Fibroblast of the aortic adventitia (primary cell): ENCODE measurements at places on chromosomes 6 and 20. TPM values are rescaled to one million over a fixed set of nuclear protein-coding genes. Genes with fewer than 3 reads are reported as not detected.
A peak's percentile ranks its signal among the peaks of the same experiment; 100 is the strongest.

DNA sequence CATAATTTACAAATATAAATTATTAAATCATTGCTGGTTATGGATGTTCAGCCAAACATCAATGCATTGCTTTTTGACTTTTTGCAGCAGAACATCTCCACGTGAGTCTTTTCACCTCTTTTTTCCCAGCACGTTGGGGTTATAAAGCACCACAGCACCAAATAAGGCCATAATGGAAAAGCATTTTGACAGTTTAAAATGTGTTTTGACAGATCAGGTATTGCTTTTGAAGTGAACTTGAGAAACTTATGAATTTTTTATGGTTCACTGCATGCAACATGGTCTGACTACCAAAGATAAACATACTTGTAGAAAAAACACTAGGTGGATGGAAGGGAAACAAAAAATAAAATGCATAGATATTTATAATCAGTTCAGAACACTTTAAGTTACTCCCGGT, 622.4 kb downstream of the HTR1B start:
- no peak for DNase-seq

The SAPCD1 gene
- 0.90 and 6.2 TPM in 2 replicates for total RNA-seq

DNA sequence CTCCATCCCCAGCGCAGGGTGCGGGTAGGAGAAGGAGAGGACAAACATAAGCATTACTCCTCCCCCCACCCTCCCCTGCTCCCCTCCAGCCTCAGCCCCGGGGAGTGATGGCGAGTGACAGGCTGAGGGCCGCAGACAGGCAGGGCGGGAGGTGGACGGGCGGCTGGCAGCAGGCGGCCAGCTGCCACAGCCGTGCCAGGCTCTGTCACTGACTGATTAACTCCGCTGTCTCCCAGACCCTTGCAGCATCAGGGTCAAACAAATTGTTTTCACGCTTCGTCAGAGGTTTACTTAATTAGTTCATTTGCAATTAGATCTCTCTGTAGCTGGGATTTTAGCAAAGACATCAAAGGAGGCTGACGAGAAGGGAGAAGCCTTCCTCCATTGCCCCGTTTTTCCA, 41.9 kb downstream of the FOXP4 start:
- DNase-seq = no peak

DNA sequence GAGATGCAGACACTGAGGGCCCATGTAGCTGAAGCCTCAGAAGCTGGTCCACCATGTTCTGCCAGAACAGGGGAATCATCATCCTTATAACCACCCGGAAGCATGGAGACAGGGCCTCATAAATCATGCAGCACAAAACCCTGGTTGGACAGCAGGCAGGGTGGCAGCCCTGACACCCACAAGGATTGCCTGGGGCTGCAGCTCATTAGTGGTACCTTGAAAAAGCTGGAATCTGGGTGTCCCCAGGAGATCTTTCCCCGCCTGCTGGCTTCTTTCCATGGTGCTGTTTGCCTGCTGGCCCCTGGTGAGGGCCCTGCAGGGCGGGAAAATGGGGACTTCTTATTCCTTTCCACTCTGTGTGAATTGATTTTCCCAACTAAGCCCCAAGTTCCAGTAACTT, 50.6 kb upstream of the GGTLC1 start:
- DNase-seq = no peak

- DNase-seq = peak; percentile 91
Measured at GRCh38 chr20:35344354-35344837, 52.2 kb upstream of the FAM83C start.

The C20orf202 gene
- 0.09 TPM in 1 of 2 replicates, not detected in the other for total RNA-seq

GRCh38 chr6:7078856-7079255, 28.9 kb upstream of the RREB1 start:
- no peak for DNase-seq

- no peak for DNase-seq
Measured at GRCh38 chr6:131387562-131388447, 185.2 kb upstream of the ARG1 start.

The TFAP2C gene
- 0.08 TPM in 1 of 2 replicates, not detected in the other for total RNA-seq

- no peak for DNase-seq
Measured at GRCh38 chr20:45983279-45983743, 11.3 kb upstream of the ZNF335 start.

The BMP5 gene
- total RNA-seq = not detected in 2 replicates

- no peak for DNase-seq
Measured at GRCh38 chr6:164744301-164744700, 565.1 kb downstream of the C6orf118 start.

- no peak for DNase-seq
Measured at GRCh38 chr20:19344341-19344740, 131.9 kb downstream of the SLC24A3 start.

- no peak for DNase-seq
Measured at GRCh38 chr20:532530-532929, 11.1 kb downstream of the CSNK2A1 start.

DNA sequence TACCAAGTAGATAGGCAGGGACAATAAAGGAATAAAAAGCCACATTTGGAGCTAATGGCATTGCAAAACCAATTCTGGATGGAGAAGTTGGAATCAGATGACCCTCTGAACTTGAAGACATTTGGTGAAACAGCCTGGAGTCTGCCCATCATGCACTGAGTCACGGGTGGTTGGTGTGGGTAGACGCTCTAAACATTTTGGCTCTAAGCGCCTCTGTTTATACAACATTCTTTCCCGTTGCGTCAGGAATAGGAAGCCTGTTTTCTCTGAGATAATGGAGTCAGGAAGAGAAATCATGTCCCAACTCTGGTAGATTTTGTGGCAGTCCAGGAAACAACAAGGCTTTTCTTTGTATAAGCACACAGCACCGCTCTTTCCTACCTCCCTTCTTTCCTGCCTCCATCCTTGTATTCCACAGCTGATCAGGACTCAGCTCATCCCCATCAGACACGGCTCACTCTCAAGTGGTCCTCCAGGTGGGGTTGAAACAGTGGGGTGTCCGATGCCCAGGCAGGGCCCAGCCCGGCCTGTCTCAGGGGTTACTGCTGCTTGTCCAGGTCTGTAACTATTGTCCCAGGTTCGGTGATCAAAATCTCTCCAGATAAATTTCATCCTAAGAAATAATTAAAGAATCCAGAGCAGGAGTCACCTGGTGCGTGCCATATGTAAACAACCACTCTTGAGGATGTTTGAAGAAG, 12.1 kb upstream of the RAMACL start:
- peak; percentile 96 for DNase-seq

The MAS1 gene
- total RNA-seq = under 0.01 and 0.08 TPM in 2 replicates

DNA sequence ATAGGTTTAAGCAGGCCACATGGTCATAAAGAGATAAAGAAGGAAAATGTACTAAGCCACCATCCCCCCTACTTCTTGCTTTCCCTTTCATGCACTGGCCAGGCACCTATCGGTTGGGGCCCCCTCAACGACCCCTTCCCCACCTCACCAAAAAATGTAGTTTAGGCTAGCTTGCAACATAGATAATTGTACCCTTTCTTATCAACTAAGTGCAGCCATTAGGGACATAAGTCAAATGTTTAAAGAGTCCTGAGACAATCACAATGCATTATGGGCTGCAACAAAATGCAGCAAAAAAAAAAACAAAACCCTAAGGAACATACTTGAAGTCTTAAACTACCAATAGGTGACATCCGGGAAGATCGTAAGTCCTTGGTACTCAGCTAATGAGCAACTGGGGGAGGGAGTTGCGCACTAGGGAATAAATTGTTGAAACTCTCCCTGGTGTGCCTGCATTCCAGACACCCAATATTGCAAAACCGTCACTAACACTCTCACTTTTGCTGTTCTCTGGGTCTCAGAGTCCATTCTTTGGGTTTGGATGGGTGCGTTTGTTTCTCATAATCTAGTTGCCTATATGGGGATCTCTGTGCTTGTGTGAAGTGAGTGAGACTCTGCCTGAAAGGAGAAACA, 12.4 kb upstream of the HLA-G start:
- DNase-seq = no peak

The VEGFA gene
- total RNA-seq = 98.9 and 163 TPM in 2 replicates

DNA sequence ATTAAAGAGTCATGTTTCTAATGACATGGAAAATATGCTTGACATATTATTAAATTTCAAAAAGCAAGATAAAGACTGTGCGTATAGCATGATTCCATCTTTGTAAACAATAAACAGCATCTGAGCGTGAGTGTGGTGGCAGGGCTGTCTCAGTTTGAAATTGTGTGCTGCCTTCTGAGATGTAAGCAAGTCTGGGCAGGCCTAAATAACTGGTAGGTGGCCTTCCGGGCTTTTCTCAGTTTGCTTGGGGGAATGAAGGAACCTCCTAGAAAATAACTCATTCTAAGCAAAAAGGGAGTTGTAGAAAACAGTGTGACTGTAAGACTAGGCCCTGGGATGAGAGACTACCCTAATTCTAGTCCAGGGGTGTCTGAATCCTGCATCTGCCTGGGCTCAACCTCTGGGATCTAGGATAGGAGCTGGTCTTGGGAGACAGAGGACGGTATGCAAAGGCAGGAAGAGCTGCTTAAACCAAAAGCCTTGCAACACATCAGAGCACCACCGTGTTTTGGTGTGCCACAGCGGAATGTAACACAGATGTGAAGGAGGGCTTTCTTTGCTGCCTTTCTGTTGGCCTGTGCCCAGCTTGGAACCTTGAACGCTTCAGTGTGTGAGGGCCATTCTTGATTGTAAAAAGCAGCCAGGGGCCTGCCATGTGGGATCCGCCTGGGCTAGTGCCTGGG, 63.5 kb upstream of the L3MBTL3 start:
- no peak for DNase-seq

DNA sequence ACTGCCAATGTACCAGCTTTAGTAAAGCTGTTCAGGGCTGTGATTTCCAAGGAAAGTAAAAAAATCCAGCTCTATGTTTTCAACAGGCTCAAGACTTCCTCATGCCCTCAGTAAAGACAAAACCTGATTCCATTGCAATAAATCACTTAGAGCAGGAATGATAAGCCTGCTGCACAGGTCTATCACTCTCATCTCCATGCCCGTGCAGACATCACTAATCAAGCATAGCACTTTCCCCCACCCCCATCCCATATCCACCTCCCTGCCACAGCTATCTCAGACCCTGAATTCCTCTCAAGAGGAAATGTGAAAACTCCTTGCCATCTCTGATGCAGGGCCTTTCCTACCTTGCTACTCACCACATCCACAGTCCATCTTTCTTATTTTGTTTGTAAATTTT, 554.9 kb downstream of the MAFB start:
- DNase-seq = no peak

- DNase-seq = no peak
Measured at GRCh38 chr6:7777074-7777473, 51.2 kb downstream of the BMP6 start.
